NCI-H446 treated with DMSO at 0.1 percent for 48 hours (cell line): ENCODE measurements at places on chromosomes 1 and 21.
A peak's percentile ranks its signal among the peaks of the same experiment; 100 is the strongest.

DNA sequence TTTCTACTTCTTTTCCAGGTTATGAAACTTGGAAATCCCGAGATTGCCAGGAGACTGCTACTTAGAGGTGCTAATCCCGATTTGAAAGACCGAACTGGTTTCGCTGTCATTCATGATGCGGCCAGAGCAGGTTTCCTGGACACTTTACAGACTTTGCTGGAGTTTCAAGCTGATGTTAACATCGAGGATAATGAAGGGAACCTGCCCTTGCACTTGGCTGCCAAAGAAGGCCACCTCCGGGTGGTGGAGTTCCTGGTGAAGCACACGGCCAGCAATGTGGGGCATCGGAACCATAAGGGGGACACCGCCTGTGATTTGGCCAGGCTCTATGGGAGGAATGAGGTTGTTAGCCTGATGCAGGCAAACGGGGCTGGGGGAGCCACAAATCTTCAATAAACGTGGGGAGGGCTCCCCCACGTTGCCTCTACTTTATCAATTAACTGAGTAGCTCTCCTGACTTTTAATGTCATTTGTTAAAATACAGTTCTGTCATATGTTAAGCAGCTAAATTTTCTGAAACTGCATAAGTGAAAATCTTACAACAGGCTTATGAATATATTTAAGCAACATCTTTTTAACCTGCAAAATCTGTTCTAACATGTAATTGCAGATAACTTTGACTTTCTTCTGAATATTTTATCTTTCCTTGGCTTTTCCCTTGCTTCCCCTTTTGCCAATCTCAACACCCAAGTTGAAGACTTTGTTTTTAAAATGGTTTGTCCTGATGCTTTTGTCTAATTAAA lies 4.0 kb downstream of the CDKN2C start:
- peak; percentile 46 for DNase-seq

- DNase-seq = no peak
Observed at GRCh38 chr1:95246511-95246910, 12.5 kb downstream of the RWDD3 start.

DNA sequence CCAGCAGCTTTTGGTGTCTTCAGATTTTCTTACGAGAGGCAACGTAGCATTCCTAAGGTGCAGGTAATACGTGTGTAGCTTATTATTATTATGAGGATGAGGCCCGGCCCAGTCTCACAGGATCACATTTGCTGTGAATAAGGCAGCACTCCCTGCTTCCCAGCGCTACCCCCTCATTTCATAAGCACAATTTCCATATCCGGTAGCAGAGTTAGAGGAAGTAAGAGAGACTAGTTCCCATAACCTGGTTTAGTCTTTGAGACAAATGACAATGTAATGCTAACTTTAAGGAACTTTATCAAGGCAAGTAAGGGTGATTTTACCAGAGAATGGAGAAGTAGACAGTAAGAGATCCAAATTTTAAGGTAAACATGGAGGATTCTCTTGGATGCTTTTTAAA lies 14.6 kb upstream of the LMO4 start:
- no peak for DNase-seq

- DNase-seq = no peak
Observed at GRCh38 chr21:34298534-34299167, 65.2 kb upstream of the KCNE2 start.

GRCh38 chr1:201281573-201281972 lies 1.7 kb upstream of the PKP1 start:
- no peak for DNase-seq

DNA sequence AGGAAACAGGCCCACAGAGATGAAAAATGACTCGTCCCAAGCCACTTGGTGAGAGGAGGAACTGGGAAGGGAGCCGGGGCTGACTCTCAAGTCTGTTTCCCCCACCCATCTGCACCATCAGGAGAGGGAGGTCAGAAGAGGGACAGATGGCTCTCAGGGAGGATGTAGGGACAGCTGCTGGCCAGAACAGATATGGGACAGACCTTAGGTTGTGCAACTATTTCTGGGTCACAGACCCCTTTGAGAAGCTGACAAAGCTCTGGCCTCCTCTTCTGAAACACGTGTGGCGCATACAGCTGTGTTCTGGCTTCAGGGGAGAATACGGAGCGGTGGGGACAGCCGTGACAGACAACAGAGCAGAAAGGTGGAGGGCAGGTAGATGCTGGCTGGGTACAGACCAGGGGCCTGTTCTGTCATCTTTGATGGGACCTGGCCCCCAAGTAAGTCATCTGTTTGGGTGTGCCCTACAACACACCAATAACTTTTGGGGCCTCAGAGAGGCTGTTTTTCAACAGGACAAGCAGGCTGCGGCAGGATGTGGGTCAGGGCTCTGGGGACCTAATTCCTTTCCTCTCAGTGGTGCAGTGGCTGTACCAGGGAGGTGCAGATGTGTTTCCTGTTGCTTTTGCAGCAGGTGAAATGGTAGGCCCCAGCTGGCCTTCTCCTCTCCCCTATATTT lies 7.3 kb downstream of the SH3BGRL3 start:
- no peak for DNase-seq

GRCh38 chr1:39683591-39684312 lies 7.5 kb downstream of the HPCAL4 start:
- DNase-seq = no peak

DNA sequence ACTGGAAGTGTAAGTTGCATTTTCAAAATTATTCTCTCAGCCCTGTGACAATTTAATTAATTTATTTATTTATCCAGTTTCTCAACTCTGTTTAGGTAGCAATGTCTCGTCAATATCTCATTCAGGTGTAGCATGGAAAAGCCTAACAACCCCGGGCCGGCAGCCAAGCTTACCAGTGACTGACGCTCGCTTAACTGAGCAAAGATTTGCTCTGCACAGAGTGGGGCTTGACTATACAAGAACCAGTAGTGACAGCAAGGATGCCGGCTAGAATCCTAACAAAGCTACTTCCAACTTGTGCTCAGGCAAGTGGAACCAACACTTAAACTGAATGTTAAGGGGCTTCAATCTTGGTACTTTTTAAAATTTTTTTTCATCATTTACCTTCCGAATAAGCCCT lies 80.9 kb upstream of the ESRRG start:
- no peak for DNase-seq

DNA sequence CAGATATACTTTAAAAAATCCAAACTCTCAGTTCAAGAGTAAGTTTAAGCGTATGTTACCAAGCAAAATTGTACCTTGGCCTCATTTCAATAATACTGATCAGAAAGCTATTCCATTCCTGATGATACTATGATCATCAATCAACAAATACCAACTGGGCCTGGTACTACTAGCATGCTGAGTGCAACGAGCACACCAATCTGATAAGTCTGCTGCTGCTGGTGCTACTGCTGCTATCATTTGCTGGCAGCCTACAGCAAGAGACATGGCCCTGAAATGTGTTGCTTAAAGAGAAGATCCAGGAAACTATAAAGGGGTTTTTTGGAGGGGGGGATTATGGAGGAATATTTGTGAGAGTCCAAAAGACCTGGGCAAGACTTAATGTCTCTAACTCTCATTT lies 39.7 kb downstream of the NME7 start:
- no peak for DNase-seq

DNA sequence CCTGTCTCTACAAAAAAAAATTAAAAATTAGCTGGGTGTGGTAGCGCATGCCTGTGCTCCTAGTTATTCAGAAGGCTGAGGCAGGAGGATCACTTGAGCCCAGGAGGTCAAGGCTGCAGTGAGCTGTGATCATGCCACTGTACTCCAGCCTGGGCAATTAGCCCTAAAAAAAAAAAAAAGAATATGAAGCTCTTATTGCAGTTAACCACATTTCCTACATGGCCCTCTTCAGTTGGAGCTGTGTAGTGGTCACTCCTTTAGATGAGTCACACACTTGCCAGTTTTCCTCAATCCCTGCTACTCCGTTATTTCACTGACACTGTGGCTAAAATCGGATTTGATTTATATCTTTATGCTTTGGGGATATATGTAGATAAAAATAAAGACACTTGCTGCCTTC lies 11.8 kb downstream of the NFYC start:
- DNase-seq = no peak

DNA sequence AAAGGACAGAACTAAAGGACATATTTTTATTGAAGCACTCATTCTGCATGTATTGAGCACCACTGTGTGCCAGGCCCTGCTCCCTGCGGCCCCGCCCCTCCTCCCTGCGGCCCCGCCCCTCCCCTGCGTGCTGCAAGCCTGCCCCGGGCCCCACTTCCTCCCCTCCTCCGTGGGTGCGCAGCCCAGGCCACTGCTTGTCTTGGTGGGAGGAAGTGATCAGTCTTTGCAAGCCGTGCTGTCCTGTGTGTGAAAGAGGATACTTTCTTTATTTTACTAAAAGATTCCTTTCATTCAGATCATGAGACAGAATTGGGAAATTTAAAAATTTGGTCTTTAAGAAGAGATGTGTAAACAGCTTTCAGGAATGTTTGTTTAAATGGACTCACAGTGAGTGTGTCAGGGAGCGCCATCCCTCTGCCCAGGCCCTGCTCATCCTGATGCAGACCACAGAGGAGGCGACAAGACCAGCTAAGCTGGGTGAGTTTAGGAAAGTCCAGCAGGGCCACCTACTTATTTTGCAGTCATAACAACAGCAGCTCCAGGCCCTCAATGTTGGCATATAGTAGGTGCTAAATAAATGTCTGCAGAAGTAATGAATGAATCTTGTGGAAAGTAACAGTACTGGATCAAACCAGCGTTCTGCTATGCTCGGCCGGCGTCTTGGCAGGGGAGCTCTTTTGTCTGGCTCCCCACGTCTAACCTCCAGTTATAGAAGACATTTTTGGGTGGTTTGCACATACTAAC lies 88.3 kb upstream of the SELENON start:
- no peak for DNase-seq

- DNase-seq = no peak
Observed at GRCh38 chr1:34250342-34250741, 73.6 kb downstream of the C1orf94 start.

- DNase-seq = no peak
Observed at GRCh38 chr1:25517476-25518394, 25.7 kb upstream of the LDLRAP1 start.

DNA sequence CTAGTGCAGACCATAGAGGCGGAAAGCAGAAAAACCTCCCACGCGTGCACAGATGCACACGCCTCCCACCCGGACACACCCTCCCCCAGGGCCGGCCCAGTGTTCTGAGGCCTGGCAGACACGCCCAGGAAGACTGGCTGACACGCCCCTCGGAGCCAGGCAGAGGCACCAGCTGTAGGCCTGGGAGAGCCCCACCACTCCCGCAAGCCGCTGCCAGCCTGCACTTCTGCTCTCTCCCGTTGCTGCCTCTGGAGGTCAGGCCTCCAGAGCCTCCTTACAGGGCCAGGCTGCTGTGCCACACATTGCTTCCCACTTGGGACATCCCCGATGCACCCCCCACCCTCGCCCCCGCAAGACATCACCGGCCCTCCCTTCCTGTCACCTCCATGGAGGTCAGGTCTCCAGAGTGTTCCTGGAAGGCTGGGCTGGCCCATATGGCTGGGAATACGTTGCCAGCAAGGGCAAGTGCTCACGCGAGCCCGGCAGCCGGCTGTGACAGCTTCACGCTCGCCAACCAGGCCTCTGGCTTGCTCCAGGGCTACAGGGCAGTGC lies 40.4 kb downstream of the CASZ1 start:
- no peak for DNase-seq

- DNase-seq = no peak
Observed at GRCh38 chr1:225923381-225923691, 714 bp downstream of the PYCR2 start.

DNA sequence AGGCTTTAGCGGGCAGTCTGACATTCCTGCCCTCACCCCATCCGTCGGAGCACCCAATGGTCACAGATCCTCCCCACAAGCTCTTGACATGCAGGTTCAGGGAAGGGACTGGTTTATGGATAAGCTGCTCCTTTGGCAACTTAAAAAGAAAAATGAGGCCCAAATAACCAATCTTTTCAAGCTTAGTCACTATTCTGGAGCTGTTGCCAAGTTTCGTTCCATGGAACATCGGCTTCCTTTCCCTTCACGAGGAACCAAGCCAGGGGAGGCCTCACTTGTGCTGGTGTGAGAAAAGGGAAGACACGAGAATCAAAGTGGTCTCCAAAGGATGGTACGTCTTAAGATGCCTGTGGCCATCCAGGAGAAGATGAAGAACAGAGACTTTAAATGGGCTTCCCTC lies 46.1 kb upstream of the LPAR3 start:
- DNase-seq = no peak

- no peak for DNase-seq
Observed at GRCh38 chr1:96918406-96918805, 196.8 kb downstream of the PTBP2 start.

- peak; percentile 78 for DNase-seq
Observed at GRCh38 chr1:194705123-194705854, 1518.9 kb upstream of the B3GALT2 start.

- no peak for DNase-seq
Observed at GRCh38 chr1:3553166-3553939, 58.0 kb downstream of the MEGF6 start.

DNA sequence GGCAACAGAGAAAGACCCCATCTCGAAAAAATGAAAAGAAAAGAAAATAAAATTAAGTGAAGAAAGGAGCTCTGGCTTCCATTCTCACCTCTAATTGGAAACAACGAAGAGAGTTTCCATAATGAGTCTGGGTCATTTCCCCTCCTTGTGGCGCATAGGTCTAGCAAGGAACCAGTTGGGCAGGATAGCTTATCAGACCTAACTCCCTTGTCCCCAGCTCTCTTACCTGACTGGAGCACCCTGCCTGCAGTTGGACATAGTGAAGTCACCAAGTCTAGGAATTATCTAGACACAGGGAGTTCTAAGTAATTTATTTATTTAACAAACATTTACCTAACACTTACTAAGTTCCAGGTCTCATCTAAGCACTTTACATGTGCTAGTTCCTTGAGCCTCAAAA lies 63.0 kb upstream of the RAB4A start:
- DNase-seq = no peak

DNA sequence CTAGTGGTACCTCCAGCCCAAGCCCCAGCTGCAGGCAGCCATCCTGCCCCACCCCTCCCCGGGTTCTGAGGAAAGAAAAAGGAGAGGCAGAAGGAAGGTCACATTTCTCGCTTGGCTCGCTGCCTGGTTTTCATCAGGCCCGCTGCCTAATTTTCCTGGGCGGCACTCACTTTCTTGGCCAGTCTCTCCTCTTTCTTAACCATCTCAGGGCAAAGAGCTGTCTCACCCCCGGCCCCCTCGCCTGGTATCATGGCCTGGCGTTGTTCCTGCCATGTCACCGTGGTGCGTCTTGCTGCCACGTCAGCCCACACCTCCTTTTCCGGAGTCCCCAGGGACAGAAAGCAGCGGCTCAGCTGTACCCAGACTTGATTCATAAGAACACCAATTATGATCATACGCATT lies 26.6 kb upstream of the CASZ1 start:
- peak; percentile 50 for DNase-seq
